ENCODE measurements at places on chromosomes 7 and 10. TPM values are rescaled to one million over a fixed set of nuclear protein-coding genes. Genes with fewer than 3 reads are reported as not detected.

MKX gene
- total RNA-seq: 0.17 TPM

PDE1C gene
- total RNA-seq: 2.5 TPM

VWA2 gene
- 5.7 TPM for total RNA-seq

FKBP6 gene
- total RNA-seq: not detected

DLD gene
- 29.6 TPM for total RNA-seq

NPSR1 gene
- not detected for total RNA-seq

MAP3K8 gene
- 5.6 TPM for total RNA-seq

DOCK4 gene
- total RNA-seq: 6.2 TPM

IRF5 gene
- 5.7 TPM for total RNA-seq

GPNMB gene
- 104 TPM for total RNA-seq

TRIM74 gene
- total RNA-seq: 0.15 TPM

PCBD1 gene
- 76.6 TPM for total RNA-seq

RASA4B gene
- total RNA-seq: 8.4 TPM
